ENCODE measurements at places on chromosomes 16 and 17.

- DNase-seq, result no peak
These were observed 430.3 kb downstream of the SLC39A11 start for GRCh38 chr17:72661945-72662826.

- DNase-seq, result no peak
These were observed 10.3 kb downstream of the CD300LB start for GRCh38 chr17:74520790-74521480.

GRCh38 chr17:16419929-16420271 lies 4.5 kb downstream of the TRPV2 start:
- peak; percentile 96 for DNase-seq

DNA sequence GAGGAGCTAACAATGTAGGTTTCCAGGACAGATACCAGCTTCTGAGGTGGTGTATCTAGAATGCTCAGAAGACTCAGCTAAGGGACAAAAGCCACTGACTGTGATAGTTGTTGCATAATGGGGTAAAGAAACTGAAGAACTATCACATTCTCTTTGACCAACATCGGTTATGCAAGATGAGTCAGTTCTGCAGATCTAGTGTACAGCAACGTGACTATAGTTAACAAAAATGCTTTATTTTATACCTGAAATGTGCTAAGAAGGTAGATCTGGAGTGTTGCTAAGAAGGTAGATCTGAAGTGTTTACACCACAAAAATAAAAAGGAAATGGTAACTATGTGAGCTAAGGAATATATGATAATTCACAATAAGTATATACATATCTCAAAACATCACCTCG lies 2.5 kb downstream of the KRTAP9-6 start:
- peak; percentile 55 for DNase-seq

DNA sequence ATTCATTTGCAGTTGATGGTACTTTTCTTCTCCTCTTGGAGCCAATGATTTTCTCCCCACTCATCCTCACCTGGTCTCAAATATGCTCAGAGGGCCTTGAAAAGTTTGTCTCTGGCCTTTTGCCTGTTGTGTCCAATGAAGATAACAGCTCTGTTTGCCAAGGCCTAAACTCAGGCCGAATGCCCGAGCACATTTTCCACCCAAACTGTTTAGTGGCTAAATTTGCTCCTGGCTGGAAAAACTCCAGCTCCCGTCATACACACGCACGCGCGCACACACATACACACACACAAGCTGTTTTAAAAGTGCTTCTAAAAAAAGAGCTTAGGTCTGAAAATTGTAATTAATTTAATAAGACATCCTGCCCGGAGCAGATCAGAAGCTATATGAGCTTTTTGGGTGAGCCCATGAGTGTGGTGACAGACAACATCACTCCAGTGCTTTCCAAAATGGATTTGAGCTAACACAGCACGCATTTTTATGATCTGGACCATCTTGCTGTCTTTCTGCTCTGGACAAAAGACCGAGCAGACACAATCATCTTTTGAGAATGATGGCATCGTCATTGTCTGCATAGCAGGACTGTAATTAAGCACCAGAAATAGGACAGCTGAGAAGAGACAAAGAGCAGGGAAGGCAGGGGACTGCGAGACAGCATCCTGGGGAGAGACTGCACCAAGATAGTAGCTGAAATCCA lies 48.9 kb downstream of the IRX6 start:
- DNase-seq, result no peak

DNA sequence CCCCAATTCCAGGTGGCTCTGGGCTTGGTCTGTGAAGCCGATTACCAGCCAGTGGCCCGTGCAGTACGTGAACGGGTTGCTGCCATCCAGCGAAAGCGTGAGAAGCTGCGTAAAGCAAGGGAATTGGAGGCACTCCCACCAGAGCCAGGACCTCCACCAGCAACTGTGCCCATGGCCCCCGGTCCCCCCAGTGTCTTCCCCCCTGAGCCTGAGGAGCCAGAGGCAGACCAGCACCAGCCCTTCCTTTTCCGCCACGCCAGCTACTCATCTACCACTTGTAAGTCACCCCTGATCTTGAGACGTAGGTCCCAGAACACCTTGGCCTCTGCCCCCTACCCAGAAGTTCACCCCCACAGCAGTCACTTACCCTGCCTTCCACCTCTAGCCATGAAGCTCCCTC lies 6.9 kb downstream of the WNK4 start:
- DNase-seq, result no peak

- peak; percentile 39 for DNase-seq
These were observed 27.2 kb upstream of the TOB1 start for GRCh38 chr17:50893183-50893993.

DNA sequence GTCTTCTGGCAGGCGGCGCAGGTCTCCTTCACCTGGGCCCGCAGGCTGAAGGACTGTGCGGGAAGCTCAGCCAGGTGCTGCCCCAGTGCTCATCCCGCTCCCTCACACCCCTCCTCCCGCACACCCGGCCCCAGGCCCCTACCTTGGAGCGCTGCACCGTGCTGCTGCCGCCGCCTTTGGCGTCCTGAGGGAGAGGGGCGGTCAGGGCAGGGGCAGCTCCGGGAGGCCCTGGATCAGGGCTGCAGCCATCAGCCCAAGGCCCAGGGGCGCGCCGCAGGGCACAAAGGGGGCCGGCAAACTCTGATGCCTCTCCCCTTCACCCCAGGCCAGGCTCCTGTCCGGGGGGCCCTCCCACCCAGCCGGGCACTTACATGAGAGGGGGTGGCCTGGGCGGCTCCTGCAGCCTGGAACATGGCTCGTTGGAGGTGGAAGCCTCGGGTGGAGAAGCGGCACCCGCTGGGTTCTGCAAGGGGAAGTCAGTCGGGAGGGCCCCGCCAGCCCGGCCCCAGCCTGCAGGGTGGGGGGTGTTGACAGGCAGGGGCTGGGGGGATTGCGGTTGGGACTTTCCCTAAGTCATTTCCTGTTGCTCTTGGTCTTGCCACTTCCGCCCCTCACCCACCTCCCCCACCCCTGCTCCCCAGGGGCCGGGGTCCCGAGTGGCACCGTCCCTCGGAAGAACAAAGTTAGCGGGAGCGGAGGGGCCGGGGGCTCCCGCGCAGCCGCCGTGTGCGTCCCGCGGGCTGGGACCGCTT lies 863 bp downstream of the LIMD2 start:
- peak; percentile 42 for DNase-seq

DNA sequence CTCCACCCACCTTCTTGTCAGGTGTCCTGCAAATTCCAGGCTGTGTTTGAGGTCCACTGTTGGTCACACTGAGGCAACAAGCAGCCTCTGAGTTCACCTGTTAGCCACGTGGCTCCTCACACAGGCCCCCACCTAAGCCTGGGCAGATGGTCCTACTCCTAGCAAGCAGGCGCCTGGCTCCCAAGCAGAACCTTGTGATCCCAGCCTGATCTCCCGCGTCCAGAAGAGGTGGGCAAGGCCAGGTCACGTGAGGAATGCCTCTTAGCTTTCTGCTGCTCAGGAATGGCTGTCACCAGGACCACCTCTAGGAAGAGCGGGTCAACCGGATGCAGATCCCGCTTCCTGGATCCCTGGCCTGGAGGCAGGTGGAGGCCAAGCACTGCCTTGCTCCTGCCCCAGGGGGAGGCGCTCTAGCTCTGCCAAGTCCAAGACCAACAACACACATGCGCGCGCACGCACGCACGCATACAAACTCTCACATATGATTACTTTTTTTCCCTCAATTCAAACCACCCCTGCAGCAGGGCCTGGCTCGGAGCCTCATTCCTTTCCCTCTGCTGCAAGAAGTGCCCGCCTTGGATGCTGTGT lies 9.5 kb downstream of the CYB561 start:
- DNase-seq, result no peak

DNA sequence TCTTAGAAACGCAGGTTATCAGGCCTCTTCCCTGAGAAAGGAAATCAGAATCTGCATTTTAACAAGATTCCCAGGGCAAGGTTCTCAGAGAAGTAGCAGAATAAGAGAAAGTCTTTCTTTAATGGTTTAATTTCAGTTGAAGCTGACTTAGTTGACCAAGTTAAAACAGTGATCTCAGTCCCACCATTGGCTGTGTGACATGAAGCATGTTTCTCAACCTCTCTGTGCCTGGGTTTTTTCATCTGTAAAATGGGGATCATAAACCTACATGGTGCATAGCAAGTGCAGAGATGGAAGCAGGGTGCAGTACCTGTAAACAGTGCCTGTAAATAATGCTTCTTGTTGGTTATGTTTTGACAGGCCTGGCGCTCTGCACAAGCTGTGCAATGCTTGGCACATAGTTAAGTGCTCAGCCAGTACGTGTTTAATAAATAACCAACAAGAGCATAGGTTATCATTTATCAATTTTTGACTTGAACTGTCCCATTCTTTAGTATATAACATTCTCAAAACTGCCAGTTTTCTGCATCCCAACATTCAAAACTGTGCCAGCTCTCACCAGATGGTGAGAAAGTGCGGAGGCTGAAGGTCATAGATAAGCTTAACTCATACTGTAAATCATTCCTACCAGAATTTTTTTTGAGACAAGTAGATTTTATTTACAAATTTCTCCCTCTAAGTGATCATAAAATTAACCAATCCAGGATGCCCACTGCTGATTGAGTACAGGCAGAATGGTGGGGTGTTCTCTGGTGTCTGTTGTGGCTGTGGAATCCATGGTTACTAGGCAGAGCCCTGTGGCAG lies 6.9 kb downstream of the C17orf67 start:
- no peak for DNase-seq

DNA sequence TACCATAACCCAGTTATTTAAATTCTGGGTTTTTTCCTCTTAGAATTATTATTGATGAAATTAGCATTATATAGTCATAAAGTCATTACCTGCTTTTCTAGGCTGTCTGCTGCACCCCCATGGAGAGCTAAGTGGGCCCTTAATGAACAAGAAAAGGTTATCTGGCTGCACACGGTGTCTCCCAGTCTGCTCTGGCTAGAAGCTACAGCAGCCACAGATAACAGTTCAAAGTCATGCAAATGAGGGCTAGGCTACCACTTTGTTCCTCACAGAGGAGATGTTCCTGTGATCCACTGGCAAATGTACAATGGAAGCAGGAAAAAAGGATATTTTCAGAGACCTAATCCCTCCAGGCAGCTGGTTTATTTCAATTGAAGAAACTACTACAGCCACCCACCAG lies 112.1 kb downstream of the SNX11 start:
- no peak for DNase-seq

DNA sequence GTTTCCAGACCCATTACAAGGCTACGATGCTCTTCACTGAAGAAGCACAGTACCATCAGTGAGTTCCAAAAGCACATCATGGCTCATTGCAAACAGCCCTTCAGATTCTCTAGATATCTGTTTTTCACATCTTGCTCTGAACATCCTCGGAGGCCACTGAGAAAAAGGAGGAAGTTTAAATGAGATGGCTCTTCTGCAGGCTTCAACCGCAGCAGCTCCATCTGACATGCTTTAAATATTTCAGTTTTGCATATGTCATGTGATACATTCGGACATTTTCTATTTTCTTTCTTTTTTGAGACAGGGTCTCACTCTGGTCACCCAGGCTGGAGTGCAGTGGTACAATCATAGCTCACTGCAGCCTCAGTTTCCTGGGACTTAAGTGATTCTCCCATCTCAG lies 396.8 kb downstream of the NPIPA8 start:
- DNase-seq, result no peak

GRCh38 chr17:64357191-64357981 lies 33.3 kb downstream of the PECAM1 start:
- DNase-seq, result peak; percentile 97

DNA sequence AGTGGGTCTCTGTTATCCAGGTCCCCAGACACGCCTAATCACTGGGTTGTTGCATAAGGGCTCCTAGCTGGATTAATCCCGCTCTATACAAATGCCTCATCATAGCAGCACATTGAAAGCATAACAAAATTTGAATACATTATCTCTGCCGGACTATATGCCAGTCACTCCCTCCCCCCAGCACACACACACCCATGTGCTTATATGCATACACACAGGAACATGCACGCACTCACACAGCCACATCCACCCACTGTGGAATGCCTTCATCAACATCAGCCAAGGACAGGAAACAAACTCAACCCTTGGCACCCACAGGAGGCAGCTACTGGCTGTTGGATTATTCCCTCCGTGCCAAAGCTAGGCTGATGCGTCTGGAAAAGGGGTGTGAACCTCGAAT lies 3.5 kb upstream of the CDH13 start:
- no peak for DNase-seq

DNA sequence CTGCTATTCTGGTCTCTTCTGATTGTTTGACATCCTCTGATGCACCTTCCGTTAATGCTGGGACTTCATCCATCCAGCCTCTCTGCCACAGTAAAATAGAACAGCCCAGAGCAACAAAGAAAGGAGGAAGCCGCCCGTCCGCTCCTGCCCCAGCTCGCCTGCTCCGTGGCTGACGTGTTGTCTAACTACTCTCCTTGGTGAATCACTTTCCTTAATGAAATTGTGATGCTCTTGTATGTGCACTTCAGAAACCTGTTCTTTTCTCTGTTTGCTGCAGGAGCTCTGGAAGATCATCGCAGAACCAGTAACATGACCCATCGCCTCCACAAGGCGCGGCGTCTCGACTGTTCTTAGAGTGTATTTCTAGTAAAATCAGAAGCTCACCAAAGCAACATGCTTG lies 24.3 kb downstream of the METTL22 start:
- no peak for DNase-seq

- no peak for DNase-seq
These were observed 2.7 kb downstream of the ASGR2 start for GRCh38 chr17:7111784-7112509.

DNA sequence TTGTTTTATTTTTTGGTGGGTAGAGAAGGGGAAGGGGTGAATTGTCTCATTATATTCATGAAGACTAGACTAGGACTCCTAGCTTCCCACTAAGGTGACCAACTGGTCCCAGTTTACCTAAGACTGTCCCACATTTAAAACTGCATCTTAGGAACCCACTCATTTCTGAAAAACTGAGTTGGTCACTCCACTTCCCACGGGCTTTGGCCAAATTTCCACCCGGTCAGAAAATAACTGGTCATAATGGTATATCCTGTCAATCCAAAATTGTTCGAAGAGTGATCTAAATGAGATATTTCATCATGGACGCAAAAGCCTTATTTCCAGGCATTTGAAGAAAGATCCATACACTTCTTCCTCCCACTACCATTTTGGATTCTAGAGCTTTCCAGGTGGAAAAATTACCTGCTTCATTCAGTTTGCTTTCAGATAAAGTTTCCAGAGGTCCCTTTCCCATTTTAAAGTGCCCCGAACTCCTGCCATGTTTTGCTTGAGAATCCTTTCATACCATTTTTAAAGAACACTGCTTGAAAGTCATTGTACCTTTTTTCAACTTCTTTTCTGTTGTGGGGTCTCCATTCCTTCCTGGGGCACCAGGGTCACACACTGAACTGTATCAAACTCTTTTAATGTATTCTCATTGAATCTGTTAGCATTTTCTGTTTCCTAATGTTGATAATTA lies 21.8 kb upstream of the ZFHX3 start:
- no peak for DNase-seq
